ENCODE measurements at places on chromosomes 11 and 22.

DNA sequence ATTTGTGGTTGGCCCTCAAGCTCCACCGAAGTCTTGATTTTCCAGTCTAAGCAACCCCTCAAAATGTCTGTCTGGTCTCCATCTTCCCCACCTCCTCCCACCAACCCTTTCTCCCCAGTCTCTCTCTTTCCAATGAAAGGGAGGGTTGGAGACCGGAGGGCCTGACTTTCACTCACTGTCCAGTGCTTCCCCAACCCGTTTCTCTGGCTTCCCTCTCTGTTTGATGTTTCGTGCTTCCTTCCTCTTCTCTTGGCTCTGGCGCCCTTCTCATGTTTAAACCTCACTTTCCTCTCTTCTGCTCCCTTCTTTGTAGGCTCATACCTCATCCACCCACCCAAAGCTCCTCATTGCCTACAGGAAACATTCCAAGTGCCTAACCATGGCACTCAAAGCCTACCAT lies 11.1 kb upstream of the VPS37C start:
- DNase-seq = no peak

DNA sequence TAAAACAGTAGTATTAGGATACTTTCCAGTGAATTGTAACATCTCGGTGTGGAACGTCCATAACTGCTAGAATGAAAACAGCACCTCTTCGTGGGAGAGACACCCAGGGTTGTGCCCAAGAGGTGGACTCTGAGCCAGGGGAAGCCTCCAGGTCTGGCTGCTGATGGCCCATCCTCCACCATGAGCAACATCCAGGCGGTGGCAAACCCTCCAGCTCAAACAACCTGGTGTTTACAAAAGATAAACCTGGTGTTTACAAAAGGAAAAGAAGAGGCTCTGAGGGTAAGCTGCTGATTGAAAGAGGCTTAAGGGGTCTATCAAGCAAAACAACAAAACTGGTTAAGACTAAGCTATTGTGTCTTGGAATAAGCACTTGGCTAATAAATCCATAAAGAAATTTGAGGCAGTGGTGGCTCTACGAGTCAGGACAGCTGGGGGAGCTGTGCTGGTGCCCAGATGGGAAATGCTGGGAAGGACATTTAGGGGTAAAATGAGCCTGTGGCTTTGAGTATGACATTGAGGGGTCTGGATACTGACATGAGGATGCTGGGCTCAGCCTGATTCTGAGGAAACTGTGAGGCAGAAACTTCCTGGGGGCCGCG lies 909.0 kb downstream of the BRD1 start:
- no peak for DNase-seq

GRCh38 chr11:83523676-83524075 lies 237.5 kb upstream of the CCDC90B start:
- no peak for DNase-seq

- peak; percentile 59 for DNase-seq
Measured at GRCh38 chr11:106585061-106585460, 433.2 kb downstream of the GUCY1A2 start.

DNA sequence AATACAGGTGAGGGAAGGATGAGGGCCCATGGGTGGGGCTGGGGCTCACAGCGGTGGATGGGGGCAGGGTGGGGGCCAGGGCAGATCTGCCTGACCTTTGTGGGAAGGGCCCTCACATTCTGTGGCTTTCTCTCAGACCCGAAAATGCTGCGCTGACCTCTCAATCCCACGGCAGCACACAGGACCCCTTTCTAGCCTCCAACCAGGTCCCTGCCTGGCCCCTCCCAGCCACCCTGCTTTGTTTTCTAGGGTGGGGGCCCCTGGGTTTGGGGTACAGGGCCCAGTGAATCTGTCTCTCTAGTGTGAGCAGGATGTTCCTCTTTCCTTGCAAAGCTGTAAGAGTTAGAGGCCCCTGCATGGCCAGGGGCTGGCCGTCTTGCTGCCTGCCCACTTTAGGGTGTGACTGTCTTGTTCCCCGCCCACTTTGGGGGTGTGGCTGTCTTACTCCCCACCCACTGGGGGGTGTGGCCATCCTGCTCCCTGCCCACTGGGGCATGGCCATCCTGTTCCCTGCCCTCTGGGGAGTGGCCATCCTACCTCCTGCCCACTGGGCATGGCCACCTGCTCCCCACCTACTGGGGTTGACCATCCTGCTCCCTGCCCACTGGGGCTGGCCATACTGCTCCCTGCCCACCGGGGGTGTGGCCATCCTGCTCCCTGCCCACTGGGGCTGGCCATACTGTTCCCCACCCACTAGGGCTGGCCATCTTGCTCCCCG lies 11.5 kb downstream of the PARVG start:
- DNase-seq = no peak

GRCh38 chr11:127105593-127106541 lies 105.3 kb upstream of the KIRREL3 start:
- DNase-seq = no peak

DNA sequence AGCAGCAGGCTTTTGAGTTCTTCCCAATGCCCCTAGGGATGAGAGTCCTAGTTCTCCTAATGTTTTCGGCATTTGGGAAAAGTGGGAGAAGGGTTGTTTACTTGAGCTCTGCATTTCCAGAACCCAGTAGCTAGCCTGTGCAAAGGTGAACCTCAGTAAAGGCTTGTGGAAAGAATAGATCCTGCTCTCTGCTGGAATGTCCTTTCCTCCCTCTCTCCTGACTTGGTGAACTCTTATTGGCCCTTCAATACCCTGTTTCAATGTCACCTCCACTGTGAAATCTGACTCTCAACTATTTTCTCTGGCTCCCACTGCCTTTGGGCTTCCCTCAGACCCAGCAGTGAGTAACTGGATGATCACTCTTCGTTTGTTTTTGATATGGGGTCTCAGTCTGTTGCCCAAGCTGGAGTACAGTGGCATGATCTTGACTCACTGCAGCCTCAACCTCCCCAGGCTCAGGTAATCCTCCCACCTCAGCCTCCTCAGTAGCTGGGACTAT lies 2.4 kb upstream of the UVRAG start:
- DNase-seq = no peak

GRCh38 chr22:50581950-50582492 lies 628 bp downstream of the CHKB start:
- DNase-seq = peak; percentile 10

GRCh38 chr22:26082866-26083265 lies 86.4 kb upstream of the SEZ6L start:
- no peak for DNase-seq

GRCh38 chr22:34299496-34299895 lies 379.2 kb upstream of the LARGE1 start:
- no peak for DNase-seq

- DNase-seq = no peak
Measured at GRCh38 chr22:29877620-29878019, 5.4 kb upstream of the MTMR3 start.

DNA sequence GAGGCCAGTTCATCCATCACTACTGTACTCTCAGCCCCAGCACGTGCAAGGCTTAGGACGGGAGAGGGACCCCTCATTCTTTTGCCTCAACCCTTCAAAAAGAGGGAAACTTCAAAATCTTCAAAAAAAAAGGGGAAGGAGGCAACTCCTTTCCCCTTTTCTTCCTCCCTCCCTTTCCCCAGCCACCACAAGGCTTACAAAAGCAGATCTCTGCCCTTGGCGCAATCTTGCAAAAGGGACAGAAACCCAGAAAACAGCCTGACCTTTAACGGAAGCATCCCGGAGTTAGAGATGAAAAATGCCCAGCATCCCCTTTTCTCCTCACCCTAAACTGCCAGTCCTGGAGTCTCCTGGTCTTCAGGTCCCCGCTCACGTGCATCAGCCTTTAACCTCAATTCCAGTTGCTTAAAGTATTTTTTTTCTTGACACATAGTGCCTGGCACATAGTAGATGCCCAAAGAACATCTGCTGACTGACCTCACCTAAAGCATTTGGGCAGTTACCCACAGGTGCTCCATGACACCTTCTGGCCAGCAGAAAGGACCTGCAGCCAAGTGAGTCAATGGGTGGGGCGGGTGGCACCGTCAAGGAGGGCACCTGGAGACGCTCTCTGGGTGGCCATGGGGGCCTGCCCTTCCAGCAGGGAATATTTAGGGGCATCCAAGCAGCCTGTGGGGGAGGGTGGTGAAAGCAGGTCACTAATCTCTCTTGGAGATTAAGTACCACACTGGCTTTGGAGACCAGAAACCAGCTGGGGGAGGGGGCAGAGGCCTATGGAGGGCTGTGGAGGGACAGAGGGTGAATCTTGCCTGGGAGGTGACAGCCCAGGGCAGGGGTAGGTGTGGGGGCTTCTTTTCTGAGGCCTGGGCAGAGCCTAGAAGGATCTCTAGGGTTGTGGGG lies 16.3 kb downstream of the NECTIN1 start:
- DNase-seq = no peak

- no peak for DNase-seq
Measured at GRCh38 chr22:28331695-28332094, 347.9 kb downstream of the TTC28 start.

- DNase-seq = no peak
Measured at GRCh38 chr11:132862137-132862536, 670.2 kb downstream of the OPCML start.

DNA sequence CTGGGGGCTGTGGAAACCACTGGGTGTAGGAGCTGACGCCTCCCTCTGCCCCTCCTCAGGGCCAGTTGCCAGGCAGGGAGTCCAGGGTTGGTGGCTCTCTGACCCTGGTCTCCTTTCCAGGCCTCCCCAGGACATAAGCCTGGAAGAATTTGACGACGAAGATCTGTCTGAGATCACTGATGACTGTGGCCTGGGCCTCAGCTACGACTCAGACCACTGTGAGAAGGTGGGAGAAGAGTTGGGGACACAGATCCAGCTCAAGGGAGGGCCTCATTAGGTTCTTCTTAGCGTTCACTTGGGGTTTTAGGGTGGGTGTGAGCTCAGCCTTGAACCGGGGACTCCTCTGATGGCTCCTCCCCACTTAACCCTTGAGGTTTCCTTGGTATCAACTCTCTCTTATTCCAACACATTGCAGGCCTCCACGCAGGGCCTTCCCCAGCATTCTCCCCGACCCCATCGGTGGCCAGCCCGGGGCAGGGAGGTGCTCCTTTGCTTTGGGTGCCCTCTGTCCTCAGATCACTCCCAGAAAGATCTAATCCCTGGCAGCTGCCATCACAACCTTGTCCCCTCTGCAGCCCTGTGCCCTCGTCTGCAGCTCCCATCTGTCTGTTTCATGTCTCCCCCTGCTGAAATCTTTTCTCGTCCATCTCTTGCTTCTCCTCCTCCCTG lies 1.2 kb downstream of the MAPK8IP2 start:
- DNase-seq = no peak

DNA sequence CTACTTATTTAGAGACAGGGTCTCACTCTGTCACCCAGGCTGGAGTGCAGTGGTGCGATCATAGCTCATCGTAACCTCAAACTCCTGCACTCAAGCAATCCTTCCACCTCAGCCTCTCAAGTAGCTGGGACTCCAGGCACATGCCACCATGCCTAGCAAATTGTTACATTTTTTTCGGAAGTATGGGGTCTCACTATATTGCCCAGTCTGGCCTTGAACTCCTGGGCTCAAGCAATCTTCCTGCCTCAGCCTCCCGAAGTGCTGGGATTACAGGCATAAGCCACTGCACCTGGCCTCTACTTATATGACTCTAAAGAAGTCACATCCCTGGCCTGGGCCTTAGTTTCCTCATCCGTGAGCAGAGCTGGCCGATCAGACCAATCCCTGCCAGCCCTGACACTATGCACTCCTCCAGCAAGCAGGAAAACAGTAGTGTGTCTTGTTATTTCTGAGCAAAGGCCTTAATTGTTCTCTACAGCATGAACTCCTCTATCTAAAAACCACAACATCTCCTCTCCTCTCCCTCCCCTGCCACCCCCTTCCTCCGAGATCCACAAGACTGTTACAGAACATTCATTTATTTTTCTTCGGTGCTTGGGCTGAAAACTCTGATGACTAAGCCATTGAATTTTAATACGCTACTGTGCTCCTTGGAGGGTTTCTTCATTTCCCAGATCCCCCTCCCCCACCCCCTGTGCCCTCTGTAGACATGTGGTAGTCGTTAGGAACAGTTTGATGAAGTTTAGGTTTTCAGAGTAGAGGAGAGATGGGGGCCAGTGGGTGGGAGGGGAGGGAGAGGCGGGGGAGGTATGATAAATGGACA lies 91.5 kb downstream of the ABTB2 start:
- peak; percentile 94 for DNase-seq

DNA sequence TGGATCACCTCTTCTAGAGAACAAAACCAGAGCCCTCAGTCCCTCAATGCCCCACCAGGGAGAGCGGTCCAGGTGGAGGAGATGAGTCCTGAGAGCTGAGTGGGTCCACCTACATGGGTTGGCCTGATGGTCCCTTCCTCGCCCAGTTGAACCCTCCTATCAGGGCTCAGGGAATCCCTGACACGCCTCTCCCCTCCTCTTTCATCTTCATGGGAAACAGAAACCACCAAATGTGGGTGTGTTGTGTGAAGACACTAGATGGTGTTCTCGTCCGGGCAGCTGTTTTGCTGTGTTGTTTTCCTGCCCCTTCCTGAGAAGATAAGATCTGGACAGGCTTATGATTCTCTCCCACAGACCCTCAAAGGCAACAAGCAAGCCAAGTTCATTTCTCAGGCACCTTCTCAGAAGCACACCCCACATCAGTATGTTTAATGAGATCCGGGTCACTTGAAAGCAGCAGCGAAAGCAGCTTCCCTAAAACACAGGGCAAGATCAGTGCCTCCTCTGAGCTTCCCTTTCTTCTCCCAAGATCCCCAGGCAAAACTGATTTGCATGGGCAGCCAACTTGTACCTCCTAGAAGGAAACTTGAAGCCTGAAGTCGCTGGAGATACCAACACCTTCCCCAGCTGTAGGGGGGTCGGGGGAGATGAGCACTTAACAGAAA lies 35.3 kb upstream of the POU2AF1 start:
- peak; percentile 58 for DNase-seq

GRCh38 chr22:34111210-34111824 lies 191.0 kb upstream of the LARGE1 start:
- peak; percentile 3 for DNase-seq

DNA sequence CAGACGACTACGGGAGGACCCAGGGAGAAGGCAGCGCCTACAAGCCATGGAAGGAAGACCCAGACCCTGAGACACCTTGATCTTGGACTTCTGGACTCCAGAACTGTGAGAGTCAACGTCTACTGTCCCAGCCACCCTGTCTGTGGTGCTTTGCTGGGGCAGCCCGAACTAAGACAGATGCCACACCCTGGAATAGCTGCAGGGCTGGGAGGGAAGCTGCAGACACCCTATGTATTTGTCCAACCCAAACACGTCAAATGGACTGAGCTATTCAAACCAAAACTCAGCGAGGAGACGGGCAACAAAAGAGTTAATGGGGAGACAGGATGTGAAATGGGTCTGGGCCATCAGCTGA lies 169.3 kb downstream of the CTTN start:
- no peak for DNase-seq
